CD4-positive, alpha-beta T cell (primary cell): ENCODE measurements at places on chromosomes 13 and 19.
A peak's percentile ranks its signal among the peaks of the same experiment; 100 is the strongest.

- no peaks in the 10 kb centered on the region for H3K36me3 ChIP-seq
- no peak overlapping the region for H3K4me3 ChIP-seq
- no peak overlapping the region for H3K27ac ChIP-seq
Measured at GRCh38 chr13:44298314-44298713, 75.3 kb upstream of the SERP2 start.

DNA sequence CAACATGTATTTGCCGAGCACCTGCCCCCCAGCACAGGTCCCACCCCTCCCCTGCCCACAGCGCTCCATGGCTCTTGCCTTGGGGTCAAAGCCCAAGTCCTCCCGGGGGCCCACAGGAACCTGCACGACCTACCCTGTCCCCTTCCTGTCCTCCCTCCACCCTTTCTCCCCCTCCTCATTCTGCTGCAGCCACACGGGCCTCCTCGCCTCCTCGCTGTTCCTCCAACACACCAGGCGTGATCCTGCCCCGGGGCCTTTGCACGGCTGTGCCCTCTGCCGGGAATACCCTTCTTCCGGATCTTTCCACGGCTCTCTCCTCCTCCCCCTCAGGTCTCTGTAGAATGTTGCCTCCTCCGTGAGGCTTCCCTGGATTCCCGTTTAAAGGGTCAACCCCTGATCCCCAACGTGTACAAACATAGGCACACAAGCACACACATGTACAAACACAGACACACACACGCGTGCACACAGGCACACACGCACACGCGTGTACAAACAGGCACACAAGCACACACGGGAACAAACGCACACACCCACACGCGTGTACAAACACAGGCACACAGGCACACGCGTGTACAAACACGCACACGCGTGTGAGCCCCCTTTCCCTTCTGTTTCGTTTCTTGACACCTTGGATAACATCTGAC is 2.8 kb downstream of the MADCAM1 start:
- H3K27ac ChIP-seq, result no peak overlapping the region
- no peak for DNase-seq
- H3K36me3 ChIP-seq, result no peaks in the 10 kb centered on the region
- H3K27me3 ChIP-seq, result peaks cover 19% of the 10 kb centered on the region
- H3K4me1 ChIP-seq, result peaks cover 23% of the 10 kb centered on the region

DNA sequence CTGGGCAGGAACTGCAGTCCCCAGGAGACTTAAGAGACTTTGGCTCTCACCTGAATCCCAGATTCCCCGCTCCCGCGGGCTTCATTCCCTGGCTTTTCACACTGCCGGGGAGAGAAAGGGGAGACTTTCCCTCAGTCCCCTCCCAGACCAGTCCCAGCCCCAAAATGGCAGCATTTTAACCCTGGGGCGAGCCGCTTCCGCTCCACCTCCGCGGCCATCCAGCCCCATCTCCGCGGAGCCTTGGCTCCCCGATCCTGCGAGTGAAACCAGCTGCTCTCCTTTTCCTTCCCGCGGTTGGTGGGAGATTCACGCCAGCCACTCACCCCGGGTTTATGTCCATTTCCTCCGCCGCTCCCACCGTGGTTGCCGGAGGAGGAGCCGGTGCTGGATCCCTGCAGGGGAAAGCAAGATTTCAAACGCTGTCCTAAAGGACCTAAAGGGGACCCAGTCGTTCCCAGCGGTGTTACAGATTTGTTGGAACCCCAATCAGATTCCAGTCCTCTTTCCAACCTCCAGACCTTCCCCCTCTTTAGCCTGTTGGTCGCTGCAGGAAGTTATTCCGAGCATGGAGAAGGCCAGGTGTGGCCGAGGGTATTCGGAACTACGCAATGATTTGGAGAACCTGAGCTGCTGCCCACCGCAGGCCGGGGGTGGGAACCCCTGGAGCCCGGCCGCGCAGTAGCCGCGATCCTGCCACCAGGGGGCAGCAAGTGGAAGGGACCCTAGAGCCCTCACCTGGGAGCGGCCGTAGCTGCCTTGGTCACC is 3.4 kb downstream of the DMKN start:
- peaks cover 26% of the 10 kb centered on the region for H3K27me3 ChIP-seq
- no peaks in the 10 kb centered on the region for H3K36me3 ChIP-seq
- DNase-seq, result peak; percentile 69

DNA sequence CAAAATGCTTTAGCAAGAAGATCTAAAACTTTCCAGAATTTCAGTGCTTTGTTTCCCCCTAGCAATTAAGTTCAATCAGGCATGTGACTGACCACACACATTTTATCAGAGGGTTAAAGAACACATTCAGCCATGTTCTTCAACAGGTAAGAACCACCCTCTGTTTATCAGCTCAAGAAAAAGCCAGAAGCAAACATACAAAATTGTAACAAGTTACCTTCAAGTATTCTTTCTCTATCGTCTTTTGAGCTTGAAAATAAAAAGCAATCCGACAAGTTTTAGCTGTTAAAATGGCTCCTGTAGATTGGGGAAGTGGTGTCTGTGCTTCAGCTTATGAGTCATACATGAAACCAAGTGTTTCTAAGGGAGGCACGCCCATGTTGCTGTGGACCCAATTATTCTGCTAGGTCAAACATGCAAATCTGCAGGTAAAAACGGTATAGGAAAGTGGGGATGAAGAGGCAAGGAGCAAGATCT is at the start of gene ELF1:
Gene ELF1, minus strand, starts transcription at position 306 of the 477 bp plus-strand sequence. CDS start 37,262 bp downstream, outside the sequence.
- H3K36me3 ChIP-seq, result peaks cover 5% of the 10 kb centered on the region
- DNase-seq, result peak; percentile 39
- peak within 1 kb of the TSS; percentile 77 for H3K27ac ChIP-seq
- H3K4me1 ChIP-seq, result no peaks in the 10 kb centered on the region
- peak within 1 kb of the TSS; percentile 68 for H3K4me3 ChIP-seq

- no peak overlapping the region for H3K4me3 ChIP-seq
- no peaks in the 10 kb centered on the region for H3K27me3 ChIP-seq
- no peaks in the 10 kb centered on the region for H3K4me1 ChIP-seq
- H3K36me3 ChIP-seq, result no peaks in the 10 kb centered on the region
Measured at GRCh38 chr19:39874404-39874803, 28.2 kb upstream of the FBL start.

GRCh38 chr19:42422901-42423461 is 4.2 kb downstream of the LIPE start:
- peak overlapping the region; percentile 80 for H3K4me3 ChIP-seq
- peak; percentile 43 for DNase-seq
- peak overlapping the region; percentile 63 for H3K27ac ChIP-seq
- no peaks in the 10 kb centered on the region for H3K27me3 ChIP-seq
- peaks cover 4% of the 10 kb centered on the region for H3K36me3 ChIP-seq
- peaks cover 46% of the 10 kb centered on the region for H3K4me1 ChIP-seq

- H3K4me1 ChIP-seq, result no peaks in the 10 kb centered on the region
- H3K4me3 ChIP-seq, result no peak overlapping the region
- no peak overlapping the region for H3K27ac ChIP-seq
- no peaks in the 10 kb centered on the region for H3K36me3 ChIP-seq
- H3K27me3 ChIP-seq, result no peaks in the 10 kb centered on the region
- no peak for DNase-seq
Measured at GRCh38 chr13:80612804-80613203, 271.9 kb upstream of the SPRY2 start.

DNA sequence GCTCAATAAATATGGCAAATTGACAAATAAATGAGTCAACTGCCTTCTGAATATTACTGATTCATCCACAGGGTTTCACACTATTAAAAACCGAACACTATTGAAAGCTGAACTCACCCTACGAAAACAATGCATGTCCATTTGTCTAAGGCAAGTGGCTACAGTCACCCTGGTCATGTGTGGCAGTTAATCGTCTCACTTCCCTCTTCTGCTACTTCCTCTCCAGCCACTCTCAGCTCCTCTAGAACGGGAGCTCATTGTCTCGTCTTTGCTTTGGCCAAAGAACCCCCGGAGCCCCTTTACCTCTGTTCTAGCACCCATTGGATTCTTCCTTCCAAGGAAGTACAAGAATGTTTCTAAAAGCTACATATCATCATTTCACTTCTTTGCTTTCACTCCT is 74.4 kb upstream of the ZNF599 start:
- peaks cover 13% of the 10 kb centered on the region for H3K36me3 ChIP-seq
- no peak overlapping the region for H3K27ac ChIP-seq
- H3K27me3 ChIP-seq, result no peaks in the 10 kb centered on the region
- DNase-seq, result no peak
- no peak overlapping the region for H3K4me3 ChIP-seq
- peaks cover 5% of the 10 kb centered on the region for H3K4me1 ChIP-seq

GRCh38 chr13:51435002-51435578 is 17.7 kb downstream of the INTS6 start:
- H3K4me3 ChIP-seq, result no peak overlapping the region
- DNase-seq, result no peak
- H3K27me3 ChIP-seq, result no peaks in the 10 kb centered on the region
- H3K27ac ChIP-seq, result no peak overlapping the region
- H3K4me1 ChIP-seq, result no peaks in the 10 kb centered on the region
- H3K36me3 ChIP-seq, result peaks cover 3% of the 10 kb centered on the region

DNA sequence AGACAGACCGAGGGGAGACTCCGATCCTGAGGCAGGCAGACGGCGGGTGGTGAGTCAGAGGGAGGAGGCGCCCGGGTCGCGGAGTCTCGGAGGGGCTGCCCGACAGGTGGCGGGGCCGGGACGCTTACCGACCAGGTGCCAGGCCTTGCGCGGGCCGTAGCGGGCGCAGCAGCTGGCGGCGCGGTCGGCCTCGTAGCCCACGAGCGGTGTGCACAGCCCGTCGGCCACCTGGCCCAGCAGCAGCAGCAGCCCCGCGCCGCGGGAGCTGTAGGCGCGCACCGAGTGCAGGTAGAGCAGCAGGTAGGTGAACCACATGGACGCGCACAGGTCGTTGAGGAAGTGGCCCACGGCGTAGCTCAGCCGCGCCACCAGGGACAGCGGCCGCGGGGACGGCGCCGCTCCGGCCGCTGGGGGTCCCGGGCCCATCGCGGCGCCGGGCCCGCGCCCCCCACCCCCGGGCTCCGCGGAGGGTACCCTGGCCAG is 367 bp downstream of the MFSD12 start:
- H3K4me1 ChIP-seq, result peaks cover 58% of the 10 kb centered on the region
- H3K4me3 ChIP-seq, result peak overlapping the region; percentile 84
- peak overlapping the region; percentile 45 for H3K27ac ChIP-seq
- H3K27me3 ChIP-seq, result no peaks in the 10 kb centered on the region
- peak; percentile 38 for DNase-seq

DNA sequence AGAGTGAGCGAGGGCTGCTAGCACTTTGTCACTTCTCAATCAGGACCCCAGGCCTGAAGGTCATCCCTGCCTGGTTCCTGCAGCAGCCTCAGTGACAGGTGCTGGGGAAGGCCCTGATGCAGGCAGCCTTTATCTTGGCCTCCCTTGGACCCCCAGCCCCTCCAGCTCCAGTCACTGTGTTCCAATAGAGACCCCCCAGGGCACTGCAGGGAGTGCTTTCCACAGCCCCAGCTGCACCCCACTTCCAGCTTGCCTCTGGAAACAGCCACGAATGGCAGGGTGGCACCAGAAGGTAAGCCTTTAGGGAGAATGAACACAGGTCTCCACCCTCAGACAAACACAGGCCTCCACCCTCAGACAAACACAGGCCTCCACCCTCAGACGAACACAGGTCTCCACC is 241.6 kb upstream of the SGCG start:
- no peaks in the 10 kb centered on the region for H3K4me1 ChIP-seq
- no peak for DNase-seq
- no peak overlapping the region for H3K4me3 ChIP-seq
- H3K27me3 ChIP-seq, result no peaks in the 10 kb centered on the region
- H3K36me3 ChIP-seq, result no peaks in the 10 kb centered on the region

- no peak overlapping the region for H3K27ac ChIP-seq
- H3K4me3 ChIP-seq, result no peak overlapping the region
- peaks cover 6% of the 10 kb centered on the region for H3K27me3 ChIP-seq
Measured at GRCh38 chr13:30870049-30870884, 35.8 kb upstream of the MEDAG start.

- peaks cover 36% of the 10 kb centered on the region for H3K27me3 ChIP-seq
- no peak overlapping the region for H3K27ac ChIP-seq
- H3K4me1 ChIP-seq, result no peaks in the 10 kb centered on the region
- H3K4me3 ChIP-seq, result no peak overlapping the region
- H3K36me3 ChIP-seq, result no peaks in the 10 kb centered on the region
Measured at GRCh38 chr13:112079696-112080095, 12.7 kb downstream of the SOX1 start.

DNA sequence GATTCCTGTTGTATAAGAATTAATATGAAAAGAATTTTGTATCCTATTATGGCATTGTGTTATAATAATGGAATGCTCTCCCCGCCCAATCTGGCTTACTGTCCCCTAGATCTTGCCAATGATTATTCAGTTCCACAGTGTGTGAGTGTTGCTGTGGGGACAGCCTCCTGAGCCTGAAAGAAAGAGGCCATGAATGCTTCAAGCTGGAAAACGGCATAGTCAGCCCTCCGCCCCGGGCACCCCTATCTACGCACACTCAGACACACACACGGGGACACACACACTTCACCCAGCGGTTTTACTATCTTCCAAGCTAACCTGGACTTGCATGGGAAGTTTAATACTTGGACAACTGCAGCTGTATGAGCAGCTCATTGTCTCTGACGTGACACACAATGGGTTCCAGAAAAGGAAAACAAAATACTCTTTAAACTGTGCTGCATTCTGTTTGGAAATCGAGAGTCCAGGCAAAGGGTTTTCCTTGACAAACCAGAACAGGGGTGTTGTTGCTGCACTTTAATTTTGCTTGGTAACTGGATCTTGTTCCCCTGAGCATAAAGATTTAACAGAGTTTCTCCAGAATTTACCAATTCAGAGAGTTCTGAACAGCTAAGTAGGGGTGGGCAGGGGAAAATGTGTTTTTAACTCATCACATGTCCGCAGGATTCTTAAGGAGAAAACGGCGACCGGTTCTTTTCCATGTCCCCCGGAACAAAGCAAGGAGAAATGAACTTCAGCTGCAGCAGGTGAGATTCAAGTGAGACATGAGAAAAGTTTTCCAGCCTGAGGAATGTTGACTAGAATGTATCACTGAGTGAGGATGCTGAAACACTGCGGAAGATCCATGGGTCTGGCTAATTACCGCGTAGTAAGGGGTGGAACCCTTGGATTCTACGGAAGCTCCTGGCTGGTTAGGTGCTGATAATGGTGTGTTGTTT is 472.9 kb downstream of the FOXO1 start:
- H3K27ac ChIP-seq, result no peak overlapping the region
- no peaks in the 10 kb centered on the region for H3K36me3 ChIP-seq
- H3K4me3 ChIP-seq, result no peak overlapping the region
- peaks cover 39% of the 10 kb centered on the region for H3K4me1 ChIP-seq

GRCh38 chr19:55348317-55349034 is 6.0 kb downstream of the COX6B2 start:
- no peak for DNase-seq
- H3K27ac ChIP-seq, result no peak overlapping the region
- no peak overlapping the region for H3K4me3 ChIP-seq
- H3K27me3 ChIP-seq, result peaks cover 23% of the 10 kb centered on the region

DNA sequence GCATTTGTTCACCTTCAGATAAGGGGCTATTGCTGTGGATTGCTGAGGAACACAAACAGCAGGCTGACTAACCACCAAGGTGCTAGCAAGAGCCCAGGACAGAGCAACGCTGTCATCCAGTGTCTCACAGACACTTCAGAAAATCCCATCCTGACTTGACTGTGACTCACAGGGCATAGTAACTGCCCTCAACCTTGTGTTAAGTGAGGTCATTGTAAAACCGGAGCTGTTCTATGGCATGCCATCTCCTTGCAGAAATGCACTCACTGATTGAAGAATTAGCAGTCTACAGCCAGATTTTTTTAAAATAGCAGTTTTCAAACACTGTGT is 51.1 kb downstream of the TNFRSF19 start:
- H3K4me3 ChIP-seq, result no peak overlapping the region
- H3K27me3 ChIP-seq, result peaks cover 7% of the 10 kb centered on the region
- H3K4me1 ChIP-seq, result no peaks in the 10 kb centered on the region
- H3K27ac ChIP-seq, result no peak overlapping the region
- H3K36me3 ChIP-seq, result no peaks in the 10 kb centered on the region
